ENCODE measurements at places on chromosomes 5 and 9.
A peak's percentile ranks its signal among the peaks of the same experiment; 100 is the strongest.

GRCh38 chr9:126676102-126676684, 62.5 kb downstream of the LMX1B start:
- peak overlapping the region; percentile 6 for H3K27ac ChIP-seq
- no peak for DNase-seq
- H3K4me3 ChIP-seq, result no peak overlapping the region
- no peaks in the 10 kb centered on the region for H3K36me3 ChIP-seq

GRCh38 chr5:14332746-14333145, 189.6 kb downstream of the TRIO start:
- H3K27ac ChIP-seq, result no peak overlapping the region
- no peak overlapping the region for H3K4me3 ChIP-seq
- DNase-seq, result no peak
- H3K4me1 ChIP-seq, result no peaks in the 10 kb centered on the region

GRCh38 chr9:68437785-68438184, 81.4 kb downstream of the PGM5 start:
- no peak overlapping the region for H3K4me3 ChIP-seq
- H3K27ac ChIP-seq, result no peak overlapping the region
- DNase-seq, result no peak
- H3K27me3 ChIP-seq, result no peaks in the 10 kb centered on the region

DNA sequence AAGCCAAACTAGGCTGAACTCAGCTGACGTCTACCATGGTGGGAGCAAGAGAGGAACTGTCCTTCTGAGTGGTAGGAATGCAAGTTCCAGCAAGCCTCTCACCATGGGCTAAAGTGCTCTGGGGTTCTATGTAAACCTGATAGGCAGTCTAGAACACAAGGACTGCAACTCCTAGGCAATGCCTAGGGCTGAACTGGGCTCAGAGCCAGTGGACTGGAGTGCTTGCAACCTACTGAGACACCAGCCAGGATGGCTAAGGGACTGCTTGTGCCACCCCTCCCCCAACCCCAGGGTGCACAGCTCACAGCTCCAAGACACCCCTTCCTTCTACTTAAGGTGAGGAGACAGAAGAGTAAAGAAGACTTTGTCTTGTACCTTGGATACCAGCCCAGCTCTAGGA, 12.1 kb upstream of the RCL1 start:
- 0 out of 2 replicates have a peak, but pooled peaks cover 8% of the 10 kb centered on the region for H3K4me1 ChIP-seq
- H3K36me3 ChIP-seq, result no peaks in the 10 kb centered on the region
- H3K4me3 ChIP-seq, result no peak overlapping the region
- H3K27ac ChIP-seq, result no peak overlapping the region
- DNase-seq, result no peak

- H3K27me3 ChIP-seq, result no peaks in the 10 kb centered on the region
- no peak overlapping the region for H3K4me3 ChIP-seq
- no peak overlapping the region for H3K27ac ChIP-seq
- H3K36me3 ChIP-seq, result no peaks in the 10 kb centered on the region
- no peak for DNase-seq
Measured at GRCh38 chr5:5080790-5081189, 59.3 kb upstream of the ADAMTS16 start.

- no peak overlapping the region for H3K4me3 ChIP-seq
- no peaks in the 10 kb centered on the region for H3K36me3 ChIP-seq
- H3K27ac ChIP-seq, result no peak overlapping the region
- no peaks in the 10 kb centered on the region for H3K4me1 ChIP-seq
- H3K27me3 ChIP-seq, result no peaks in the 10 kb centered on the region
Measured at GRCh38 chr9:85960688-85961093, 19.7 kb downstream of the NAA35 start.

GRCh38 chr5:59609501-59610265, 283.8 kb downstream of the PDE4D start:
- no peak overlapping the region for H3K27ac ChIP-seq
- no peaks in the 10 kb centered on the region for H3K4me1 ChIP-seq
- DNase-seq, result no peak

DNA sequence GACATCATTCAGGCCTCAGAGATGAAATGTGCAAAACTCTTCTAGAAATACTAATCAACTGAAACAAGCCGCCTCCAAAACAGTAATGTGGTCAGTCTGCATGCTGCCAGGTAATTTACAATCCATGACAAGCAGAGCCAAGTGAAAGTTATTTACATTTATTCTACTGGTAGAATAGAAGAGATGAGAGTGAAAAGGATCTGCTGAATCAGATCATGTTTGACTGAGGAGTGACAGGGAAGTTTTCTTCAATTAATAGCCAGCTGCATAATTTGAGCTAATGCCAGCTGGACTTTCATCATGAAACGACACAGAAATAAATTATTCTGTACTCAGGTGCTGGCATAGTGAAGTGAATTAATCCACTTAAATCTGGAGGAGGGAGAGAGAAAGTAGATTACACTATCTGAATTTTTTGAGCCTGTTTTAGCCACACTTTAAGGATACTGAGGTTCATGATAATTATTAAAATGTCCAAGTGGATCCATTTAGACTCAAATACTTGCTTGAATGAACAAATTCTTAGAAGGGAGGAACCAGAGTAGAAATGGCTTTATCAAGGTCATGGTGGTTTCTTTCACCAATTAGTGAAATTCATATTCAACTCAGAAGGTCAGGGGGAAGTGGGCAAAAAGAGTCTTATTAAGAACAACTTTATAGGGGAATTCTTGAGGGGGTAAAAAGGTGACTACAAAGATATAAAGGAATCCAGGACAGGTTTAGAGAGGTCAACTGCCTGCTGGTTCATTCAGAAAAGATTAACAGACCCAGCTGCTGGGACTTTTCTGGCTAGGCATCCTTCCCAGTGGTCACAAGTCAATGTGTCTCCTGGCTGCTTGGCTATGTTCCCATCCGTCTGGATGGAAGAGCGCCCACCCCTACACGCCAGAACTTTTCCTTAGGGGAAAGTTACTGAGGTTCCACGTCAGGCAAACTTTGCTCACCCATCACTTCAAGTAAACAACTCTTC, 350.4 kb downstream of the PDE4D start:
- no peak for DNase-seq
- no peak overlapping the region for H3K27ac ChIP-seq
- no peaks in the 10 kb centered on the region for H3K27me3 ChIP-seq
- no peaks in the 10 kb centered on the region for H3K4me1 ChIP-seq

Measured in Caco-2 (cell line).